NCI-H446 (cell line): ENCODE measurements at places on chromosomes 1 and 21.

DNA sequence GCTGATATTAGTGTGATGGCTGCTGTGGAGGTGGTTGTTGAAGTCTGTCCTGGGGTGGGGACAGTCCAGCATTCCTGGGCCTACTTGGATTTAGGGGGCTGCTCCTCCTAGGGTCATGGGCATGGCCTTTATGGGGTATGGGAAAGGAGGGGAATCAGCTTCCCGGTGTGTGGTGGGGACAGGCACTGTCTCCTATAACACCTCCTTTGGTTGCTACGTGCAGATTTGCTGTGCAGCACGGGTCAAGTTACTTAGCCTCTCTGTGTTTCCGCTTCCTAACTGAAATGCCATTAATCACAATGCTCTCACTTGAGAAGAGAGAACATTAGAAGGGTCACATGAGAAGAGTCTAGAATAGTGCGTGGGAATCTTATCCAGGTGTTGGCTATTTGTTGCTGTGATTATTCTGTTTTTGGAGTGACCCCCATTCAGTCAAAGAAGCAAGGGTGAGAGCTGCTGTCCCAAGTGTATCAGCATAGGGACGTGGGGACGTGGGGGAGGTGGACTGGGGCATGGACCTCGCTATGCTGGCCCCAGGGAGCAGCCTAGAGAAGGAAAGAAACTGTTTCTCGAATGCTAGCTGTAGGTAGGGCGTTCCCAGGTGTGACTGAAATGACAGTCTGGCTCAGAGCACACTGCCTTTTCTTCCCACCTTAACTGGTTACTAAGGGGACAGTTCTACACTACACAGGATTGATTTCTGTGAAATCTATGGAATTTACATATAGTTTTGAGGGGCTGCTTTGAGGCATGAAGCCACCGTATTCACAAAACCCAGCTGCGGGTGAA is 19.9 kb downstream of the SOX13 start:
- DNase-seq: no peak

DNA sequence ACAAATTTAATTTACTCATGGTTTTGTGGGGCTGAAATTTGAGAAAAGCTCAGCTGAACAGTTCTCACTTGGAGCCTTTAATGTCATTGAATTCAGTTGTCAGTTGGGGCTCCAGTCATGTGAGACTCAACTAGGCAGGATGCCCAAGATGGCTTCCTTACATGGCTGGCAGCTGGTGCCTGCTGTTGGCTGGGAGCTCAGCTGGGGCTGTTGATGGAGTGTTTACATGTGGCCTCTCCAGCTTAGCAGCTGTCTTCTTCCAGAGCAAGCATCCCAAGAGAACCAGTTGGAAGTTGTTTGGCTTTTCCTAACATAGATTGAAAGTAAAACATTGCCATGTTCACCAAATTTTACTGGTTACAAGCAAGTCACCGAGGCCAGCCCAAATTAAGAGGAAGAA is 81.8 kb upstream of the KCNA3 start:
- DNase-seq: peak; percentile 89

DNA sequence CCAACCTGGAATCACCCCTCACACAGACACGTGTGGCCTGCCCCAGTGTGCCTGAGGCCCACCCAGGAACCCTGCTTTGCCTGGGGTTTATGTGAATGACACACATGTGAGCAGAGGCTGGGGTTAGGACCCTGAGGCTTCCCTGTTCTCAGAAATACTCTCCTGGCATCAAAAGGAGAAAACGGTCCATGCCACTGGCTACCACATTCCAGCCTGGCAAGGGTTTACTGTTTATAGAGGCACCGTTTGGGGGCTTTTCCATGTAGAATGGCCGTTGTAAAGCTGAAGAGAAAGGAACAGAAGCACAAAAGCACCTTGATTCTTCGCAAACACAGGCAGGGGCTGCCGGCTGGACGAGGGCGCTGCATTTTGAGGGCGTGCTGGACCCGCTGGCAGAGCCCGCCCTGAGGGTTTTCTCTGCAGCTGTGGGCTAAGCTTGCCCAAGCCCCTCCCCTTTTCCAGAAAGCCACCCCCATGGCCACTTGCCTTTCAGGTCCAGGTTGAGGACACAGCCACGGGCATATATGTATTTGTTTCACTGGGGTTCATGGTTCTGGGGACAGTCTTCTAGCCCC is 13.0 kb downstream of the TFF3 start:
- no peak for DNase-seq

DNA sequence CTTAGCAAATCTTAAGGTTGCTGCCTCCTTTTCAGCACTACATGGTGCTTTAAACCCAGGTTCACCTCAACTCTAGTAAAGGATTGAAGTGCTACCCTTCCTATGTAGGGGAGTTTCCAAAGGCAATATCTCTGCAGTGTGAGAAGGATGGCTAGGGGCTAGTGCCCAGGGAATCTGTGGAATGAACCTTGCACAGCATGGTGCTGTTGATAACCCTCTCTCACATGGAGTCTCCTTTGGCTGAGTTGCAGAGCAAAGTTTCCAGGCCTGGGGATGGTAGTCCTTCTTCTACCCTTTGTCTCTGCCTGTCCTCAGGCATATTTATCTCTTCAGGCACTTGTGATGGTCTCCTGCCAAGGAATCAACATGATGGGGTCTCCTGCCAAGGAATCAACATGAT is 59.4 kb downstream of the AXDND1 start:
- DNase-seq: no peak

DNA sequence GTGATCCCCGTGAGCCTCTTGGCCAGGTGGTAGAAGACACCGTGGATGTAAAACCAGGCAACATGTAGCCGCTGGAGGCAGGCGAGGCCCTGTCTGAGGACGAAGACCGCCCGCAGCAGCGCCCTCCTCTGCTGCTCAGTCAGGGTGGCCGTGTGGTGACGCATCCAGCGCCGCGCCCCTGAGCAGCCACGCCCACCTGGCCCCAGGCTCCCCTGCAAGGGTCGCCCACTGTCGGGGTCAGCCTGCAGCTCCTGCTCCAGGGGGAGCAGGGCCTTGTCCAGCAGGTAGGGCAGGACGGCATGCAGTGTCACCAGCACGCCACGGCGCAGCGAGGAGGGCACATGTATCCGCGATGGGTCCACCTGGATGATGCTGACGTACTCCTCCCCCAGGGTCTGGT is 3.9 kb downstream of the PEX10 start:
- DNase-seq: no peak

- DNase-seq: no peak
Measured at GRCh38 chr1:206926286-206926685, 4.5 kb upstream of the FCMR start.

GRCh38 chr1:245576323-245576722 is 421.5 kb downstream of the KIF26B start:
- no peak for DNase-seq

GRCh38 chr1:201362906-201363305 is 14.6 kb downstream of the TNNT2 start:
- DNase-seq: no peak

DNA sequence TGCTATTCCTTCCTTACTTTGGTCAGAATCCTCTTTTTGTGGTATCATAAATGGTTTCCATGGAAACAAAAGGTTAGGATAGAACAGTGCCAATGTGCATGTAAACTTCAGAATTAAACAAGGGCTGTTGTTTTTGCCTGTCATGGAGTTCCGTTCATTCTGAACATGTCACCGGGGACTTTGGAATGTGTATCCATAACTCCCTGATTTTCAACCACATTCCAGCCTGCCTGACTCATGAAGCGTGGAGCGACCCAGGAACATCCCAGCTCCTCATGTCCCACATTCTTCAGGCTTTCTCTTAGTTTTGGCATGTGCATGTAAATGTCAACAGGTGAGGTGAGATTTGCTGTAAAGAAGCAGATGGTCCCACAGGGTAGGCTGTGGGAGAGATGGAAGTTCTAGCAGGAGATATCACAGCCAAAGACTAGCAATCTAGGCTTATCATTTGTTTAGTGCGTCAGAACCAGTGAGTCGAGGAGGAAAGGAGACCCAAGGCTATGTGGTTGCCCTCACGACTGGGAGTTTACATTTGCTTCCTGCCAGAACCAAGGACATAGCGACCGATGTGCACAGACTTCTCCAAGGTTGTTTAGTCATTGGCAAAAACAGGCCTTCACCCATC is 23.0 kb upstream of the DNAJC11 start:
- DNase-seq: no peak

DNA sequence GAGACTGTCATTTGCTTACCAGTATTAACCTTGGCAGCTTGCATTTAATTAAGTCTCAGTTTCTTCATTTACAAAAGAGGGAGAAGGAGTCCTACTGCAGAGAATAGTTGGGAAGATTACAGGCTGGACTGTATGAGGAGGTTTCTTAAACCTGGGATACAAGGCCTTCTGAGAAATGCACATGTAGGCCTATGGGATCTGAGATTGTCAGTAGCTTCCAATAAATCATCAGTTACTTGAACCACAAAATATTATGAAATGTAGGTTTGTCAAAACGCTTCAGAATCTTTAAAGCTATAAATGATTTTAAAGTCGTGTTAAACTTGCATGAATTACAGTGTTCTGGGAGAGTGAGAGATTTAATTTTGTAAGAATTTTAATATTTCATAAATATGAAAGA is 69.6 kb downstream of the NRIP1 start:
- no peak for DNase-seq

DNA sequence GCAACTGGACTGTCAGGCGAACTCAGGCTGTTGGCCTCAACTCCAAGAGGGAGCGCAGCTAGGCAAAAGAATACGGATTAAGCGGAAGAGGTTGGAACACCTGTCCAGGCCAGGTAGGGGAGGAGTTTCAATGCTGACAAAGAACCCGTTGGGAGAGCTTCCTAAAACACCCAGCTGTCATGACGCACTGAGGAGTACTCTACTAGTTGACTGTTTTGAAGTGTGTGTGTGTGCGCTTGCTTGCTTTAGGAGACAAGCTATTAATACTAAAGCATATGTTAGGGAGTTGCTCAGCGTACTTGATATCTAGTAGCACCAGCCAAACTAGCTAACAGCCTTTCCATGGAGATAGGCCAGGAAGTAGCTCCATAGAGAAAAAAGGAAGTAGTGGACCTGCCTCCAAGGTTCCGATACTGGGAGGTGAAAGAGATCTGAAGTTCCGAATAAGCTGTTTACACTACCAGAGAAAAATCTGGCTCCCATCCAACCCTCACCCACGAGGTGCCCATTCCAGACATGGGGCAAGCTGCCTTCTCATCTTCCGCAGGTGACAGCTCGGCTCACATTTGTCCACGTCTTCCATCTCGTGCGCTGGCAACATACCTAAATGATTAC is 974 bp upstream of the FNBP1L start:
- DNase-seq: peak; percentile 12

GRCh38 chr1:118012515-118013124 is 83.1 kb downstream of the WDR3 start:
- DNase-seq: no peak

GRCh38 chr1:110897681-110898080 is 24.7 kb downstream of the CD53 start:
- DNase-seq: no peak

- no peak for DNase-seq
Measured at GRCh38 chr1:44038876-44039657, 7.8 kb upstream of the SLC6A9 start.

GRCh38 chr21:18545908-18546307 is 142.3 kb upstream of the TMPRSS15 start:
- no peak for DNase-seq

DNA sequence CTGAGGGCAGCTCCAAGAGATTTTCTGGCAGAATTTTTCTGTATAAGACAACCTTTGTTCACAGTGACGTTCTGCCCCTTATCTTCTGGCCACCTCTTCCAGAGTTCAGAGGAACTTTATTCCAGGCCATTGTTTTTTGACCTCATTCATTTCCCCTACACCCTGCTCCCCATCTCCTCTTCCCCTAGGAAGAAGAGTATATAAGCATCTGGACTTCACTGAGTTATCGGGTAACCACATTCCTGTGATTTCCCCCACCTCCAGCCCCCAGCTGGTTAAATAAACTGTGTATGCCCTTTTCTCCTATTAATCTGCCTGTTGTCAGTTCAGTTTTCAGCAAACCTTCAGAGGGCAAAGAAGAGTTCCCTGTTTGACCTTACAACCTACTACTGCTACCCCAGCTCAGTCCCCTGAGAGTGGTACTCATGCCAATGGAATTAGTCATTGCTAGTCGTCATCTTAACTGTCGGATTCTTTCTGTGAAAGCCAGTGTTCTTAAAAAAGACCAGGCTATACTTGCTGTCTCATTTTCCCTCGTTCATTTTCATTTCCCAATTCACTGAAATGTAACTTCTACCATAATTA is 14.3 kb upstream of the ALG14 start:
- DNase-seq: peak; percentile 7

- DNase-seq: no peak
Measured at GRCh38 chr1:19432943-19433718, 52.2 kb downstream of the CAPZB start.

DNA sequence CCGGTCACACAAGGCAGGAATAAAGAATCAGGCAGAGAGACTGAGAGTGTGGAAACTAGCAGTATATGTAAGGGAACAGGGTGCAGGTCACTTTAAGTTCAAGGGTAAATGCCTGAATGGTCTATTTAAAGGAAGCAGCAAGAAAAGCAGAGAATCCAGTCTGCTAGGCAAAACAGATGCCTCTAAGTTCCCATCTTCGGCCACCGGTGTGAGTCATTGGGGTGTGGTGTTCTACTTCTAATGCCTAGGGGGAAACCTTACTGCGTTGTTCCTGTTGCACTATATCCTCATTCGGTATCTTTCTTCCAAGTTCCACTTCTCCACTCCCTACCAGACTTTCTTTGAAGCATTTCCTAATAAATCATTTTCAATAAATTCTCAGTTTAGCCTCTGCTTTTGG is 259.9 kb downstream of the HHIPL2 start:
- no peak for DNase-seq

GRCh38 chr1:45673956-45674355 is 12.4 kb downstream of the GPBP1L1 start:
- no peak for DNase-seq

DNA sequence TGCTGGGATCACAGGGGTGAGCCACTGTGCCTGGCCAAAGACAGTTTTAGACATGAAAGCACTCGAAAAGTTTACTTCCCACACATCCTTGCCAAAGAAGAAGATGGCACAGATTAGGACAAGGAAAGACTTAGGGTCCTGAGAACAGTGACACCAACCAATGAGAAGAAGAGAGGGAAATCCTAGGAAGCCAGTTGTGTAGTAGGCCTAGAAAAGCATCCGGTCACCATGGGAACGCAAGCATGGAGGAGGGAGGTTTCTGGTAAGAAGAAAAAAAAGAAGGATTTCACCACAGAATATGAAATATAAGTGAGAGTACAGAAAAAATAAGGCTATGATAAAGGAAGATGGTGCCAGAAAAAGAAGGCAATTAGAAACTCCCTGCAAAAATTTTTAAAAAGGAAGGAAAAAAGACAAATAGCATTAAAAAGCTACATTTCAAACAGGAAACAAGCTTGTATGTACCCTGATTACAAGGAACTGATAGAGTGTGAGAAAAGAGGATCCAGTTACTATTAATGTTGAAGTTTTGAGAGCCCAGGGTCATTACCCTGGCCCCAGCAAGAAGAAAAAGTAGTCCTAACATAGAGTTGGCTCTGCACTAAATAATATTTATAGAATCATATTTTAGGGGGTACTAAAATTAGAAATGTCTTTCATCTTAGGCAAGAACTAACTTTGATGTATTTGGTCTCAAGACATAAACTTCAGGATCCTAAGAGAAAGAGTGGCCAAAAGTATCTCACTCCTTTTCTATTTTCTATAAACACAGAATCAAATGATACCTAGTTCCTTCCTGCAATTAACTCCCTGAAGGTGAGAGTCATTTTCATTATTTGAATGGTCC is 16.1 kb downstream of the DIPK1A start:
- DNase-seq: no peak
